ENCODE measurements at places on chromosomes 7 and 10.

GRCh38 chr10:114173603-114173920, 441 bp downstream of the CCDC186 start:
- DNase-seq = peak; percentile 43

DNA sequence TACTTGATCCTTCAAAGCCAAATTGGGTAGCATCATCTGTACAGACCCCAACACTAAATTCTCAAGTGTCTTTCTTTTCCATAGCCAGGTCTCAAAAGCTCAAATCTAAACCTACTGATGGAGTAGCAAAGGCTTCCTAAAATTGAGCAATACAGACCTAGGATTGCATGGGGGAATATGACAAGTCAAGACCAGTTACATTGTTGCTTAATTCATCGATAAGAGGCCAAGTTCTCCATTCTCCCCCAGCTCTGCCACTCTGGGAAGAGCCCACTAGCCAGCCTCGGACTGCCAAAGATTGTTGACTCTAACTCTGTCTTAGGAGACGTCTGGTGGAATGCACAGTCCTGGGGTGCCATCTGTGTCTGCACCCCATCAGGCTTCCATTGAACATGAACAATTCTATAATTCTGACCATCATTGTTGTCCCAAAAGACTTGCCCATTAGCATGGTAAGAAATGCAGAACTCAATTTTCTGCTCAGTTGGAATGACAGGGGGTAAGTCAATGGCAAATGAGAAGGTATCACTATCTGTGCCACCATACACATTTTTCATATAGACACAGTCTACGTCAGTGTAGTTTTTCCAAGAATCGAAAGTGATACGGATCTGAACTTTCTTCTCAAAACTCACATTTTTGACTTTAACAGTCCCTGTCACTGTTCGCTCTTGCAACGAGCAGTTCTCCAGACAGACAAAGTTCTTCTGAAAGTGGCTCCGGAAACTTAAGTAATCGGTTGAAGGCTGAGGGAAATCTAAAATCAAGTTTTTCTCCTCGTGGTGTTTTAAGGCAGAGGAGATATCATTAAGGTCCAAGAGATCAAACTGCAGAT, 2.9 kb downstream of the PPP1R3C start:
- DNase-seq = no peak

GRCh38 chr7:151367284-151367683, 25.7 kb downstream of the NUB1 start:
- DNase-seq = no peak

DNA sequence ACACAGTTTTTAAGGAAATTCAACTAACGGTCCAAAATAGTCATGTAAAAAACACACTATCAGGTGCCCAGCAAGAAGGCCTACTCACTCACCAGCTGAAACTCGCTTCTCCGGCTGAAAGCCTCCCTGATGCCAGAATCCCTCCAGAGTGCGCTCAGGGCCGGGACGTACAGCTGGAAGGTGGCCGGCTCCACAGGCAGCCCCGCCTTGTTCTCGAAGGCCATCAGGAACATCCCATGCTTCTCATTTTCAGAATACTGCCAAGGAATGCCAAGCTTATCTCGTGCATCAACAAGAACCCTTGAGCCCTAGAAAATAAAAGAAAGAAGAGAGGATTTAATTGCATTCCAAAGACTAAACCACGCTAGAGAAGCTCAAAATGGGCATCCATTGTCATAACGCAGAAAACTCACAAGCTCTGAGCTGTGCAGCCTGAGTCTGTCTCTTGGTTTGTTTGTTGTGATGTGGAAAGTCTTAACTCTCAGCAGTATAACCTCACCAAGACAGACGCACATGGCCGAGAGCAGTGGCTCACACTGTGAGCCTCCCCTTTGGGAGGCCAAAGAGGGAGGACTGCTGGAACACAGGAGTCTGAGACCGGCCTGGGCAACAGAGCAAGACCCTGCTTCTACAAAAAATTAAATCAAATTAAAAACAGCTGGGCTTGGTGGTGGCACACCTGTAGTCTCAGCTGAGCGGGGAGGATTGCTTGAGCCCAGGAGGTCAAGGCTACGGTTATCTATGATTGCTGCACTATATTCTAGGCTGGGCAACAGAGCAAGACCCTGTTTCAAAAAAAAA, 49.1 kb downstream of the GNA12 start:
- no peak for DNase-seq

GRCh38 chr10:21083861-21084260, 186.8 kb upstream of the NEBL start:
- no peak for DNase-seq

DNA sequence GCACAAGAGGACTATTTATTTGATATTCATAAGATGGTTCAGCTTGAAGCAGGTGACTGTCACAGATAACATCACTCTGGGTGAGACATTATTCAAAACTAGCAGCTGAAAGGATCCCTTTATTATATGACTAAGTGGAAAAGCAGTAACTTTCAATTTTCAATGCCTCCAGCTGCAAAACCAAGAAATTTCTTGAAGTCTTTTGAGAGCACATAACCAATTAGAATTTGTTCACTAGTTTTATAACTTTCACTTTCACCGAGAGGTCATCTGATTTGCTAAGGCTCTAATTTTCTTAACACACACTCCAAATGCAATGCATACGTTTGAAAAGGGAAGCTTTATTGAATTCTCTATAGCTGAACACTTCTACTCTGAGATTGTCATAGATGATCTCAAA, 88.6 kb upstream of the KLF14 start:
- DNase-seq = no peak

DNA sequence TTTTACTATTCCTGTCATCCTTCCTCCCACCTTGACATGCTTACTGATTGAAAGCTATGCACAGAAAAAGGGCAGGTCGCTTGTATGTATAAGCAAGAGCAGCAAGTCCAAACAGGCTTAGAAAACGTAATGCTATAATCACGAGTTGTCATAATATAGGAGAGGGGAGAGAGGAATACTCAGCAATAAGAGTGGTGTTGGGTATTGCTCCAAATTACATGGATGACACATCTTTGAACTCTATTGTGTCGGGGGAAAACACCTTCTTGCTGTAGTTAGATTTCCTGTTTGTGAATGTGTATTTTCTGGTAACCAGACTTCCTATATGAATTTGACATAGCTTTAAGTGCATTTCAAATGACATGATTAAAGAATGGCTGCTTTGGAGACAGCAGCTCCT, 7.5 kb downstream of the MET start:
- DNase-seq = no peak

DNA sequence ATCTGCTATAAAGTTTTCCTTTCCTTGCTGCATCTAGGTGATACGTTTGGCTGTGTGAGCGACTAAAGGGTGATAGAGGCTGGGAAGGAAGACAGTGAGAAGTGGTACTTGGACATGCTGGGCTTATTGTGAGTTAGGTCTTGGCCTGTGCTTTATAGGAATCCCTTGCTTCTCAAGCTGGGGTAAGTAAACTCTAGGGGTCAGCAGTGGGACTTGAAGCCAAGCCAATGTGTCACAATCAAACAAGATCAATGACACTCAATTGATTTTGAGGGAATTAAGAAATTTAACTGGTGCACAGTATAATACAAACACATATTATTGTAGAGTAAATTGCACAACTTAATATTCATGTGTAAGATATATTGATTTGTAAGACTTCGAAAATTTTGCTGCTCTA, 155.8 kb upstream of the AOAH start:
- DNase-seq = no peak

GRCh38 chr10:106519376-106520030, 645.0 kb downstream of the SORCS1 start:
- DNase-seq = no peak

- no peak for DNase-seq
Measured at GRCh38 chr10:65940816-65941662, 984.8 kb upstream of the LRRTM3 start.
